ENCODE measurements at places on chromosomes 7 and 10. TPM values are rescaled to one million over a fixed set of nuclear protein-coding genes. Genes with fewer than 3 reads are reported as not detected.

The PNLIP gene
- total RNA-seq: not detected

- DNase-seq: no peak
Observed at GRCh38 chr10:117016266-117016665, 11.3 kb upstream of the SHTN1 start.

The SMKR1 gene
- total RNA-seq: not detected

- DNase-seq: peak; percentile 94
Observed at GRCh38 chr7:43071604-43072003, 40.8 kb upstream of the HECW1 start.

DNA sequence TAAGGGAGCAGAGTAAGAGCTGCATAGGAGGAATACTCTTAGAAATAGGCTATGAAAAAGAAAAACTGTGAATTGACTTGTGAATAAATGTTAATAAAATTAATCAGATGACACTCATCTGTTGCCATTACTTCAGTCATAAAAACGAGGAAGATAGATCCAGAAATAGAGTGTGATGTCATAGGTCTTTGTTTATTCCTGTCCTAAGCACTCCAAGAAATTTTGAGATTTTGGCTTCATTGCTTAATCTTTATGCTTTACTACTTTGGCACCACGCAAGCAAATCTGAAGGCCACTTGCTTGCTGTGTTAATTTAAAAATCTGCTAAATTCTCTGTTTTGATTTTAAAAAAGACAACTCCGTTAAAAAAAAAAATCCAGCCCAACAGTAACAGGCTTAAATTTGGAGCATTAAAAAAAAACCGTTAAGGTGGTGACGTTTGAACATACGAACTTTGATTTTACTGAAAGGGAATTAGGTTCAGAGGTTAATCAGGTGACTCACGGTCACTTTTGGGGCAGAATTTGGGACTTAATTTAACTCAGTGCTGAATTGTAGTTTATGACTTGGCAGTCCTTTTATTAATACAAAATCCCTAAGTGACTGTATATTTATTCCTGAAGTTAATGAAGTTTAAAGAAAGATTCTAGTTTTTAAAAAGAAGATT, 3.4 kb downstream of the IFRD1 start:
- DNase-seq: no peak

DNA sequence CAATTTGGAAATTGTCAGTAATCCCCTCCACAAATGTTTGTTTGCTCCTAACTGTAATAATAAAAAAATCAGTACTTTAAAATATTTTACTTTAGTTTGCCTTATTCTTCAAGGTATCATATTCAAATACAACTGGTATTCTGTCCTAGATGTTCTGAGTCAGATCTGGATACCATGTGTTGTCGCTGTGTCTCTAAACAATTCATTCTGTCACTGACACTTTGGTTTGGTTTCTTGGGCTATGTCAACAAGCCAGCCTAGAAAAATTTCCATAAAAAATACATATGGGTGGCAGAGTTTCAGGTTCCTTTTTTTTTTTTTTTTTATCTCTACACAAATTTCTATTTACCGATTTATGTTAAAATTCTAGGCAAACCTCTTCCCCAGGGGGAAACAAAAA, 33.2 kb upstream of the SEMA3D start:
- no peak for DNase-seq

GRCh38 chr7:150481186-150481920, 30.9 kb downstream of the GIMAP8 start:
- no peak for DNase-seq

DNA sequence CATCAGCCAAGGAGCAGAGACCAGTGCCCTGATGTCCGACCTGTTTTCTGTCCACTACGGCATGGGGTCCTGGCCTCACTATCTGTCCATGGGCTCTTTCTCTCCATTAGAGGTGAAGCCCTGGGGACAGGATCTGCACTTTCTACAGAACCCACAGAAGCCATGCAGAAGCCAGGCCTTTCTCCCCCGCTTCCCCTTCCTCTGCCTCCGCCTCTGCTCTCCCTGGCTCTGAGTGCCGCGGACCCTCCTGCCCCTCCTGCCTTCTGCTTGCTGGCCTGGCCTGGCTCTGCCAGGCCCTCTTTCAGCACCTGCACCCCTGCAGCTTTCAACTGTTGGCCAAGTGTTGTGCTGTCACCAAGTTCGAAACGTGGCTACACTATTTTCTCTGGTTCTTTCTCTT, 439.8 kb upstream of the ZMIZ1 start:
- no peak for DNase-seq

- DNase-seq: no peak
Observed at GRCh38 chr10:107576746-107577145, 412.2 kb upstream of the SORCS1 start.

DNA sequence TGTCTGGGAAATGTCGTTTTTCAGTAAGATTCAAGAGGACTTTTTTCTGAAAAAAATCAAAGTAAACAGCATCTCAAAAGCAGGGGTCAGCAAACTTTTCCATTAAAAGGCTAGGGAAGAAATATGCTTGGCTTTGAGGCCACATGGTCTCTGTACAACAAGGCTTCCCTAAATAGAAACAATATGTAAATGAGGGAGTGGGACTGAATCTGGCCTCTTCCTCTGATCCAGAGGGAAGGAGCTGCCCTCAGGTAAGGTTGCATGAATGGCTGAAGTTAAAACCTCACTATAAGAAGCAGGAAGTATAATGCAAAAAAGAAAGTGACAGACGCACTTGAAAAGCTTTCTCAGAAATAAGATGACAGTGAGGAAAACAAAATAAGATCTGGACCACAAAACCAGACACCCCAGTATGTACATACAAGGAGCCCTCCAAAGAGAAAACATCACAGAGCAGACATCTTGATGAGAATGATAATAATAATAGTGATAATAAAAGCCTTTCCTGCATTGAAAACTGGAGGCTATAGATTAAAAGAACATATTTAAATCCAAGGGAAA, 115.2 kb downstream of the PLXNA4 start:
- DNase-seq: no peak

DNA sequence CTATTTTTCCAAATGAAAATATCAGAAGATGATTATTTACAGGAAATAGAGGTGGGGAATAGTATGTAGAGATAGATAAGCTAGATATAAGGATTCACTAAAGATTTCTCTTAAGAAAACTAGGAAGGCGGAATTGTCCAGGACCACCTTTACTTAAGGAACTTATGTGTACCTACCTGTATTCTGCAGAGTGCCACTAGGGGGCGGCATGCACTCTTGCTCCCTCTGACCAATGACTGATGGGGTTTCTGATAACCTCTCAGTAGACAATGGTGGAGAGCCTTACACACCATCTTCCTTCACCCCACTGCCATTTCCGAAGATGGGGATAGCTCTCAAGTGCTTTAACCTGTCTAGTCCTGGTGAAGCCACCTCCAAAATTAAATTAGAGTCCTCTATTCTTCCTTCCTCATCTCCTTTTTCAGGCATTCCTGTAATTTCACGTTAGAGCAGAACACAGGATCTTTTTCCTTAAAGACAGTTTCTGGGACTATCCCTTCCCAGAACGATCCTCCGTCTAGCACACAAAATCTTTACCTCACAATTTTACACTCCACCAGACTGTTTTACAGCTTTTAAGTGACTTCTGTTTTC, 453.1 kb downstream of the SORCS1 start:
- DNase-seq: peak; percentile 82

DNA sequence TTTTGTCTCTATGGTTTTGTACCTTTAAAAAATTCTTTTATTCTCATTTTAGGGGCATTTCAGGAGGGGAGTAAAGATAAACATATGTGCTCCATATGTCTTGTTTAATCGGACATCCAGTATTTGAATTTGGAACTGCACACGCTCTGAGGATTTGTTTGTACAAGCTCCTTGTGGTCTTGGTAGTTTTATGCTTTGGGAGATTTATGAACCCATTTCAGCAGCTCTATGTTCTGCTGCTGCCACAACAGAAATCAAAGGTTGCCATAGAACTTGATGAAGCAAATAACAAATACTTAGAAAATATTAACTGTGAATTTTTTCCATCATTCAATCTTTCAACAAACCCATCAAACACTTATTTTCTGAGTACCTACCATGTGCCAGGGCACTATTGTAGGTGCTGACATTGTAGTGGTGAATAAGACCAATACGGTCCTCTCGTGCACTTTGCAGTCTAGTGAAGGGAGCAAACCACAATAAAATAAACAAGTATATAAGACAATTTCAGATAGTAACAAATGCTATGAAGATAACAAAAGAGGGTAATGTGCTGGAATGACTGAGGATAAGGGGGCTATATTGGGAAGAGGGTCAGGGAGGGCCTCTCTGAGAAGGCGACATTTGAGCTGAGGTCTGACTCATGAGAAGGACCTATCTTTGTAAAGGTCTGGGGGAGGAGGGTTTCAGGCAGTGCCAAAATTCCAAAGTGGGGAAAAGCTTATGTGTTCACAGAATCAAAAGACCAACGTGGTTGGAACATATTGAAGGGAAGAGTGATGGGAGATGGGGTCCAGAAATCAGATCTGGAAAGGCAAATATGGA, 30.4 kb downstream of the MYPN start:
- no peak for DNase-seq

GRCh38 chr10:62045765-62046521, 144.4 kb downstream of the ARID5B start:
- DNase-seq: no peak

The DNAH11 gene
- 4.7 TPM for total RNA-seq

- no peak for DNase-seq
Observed at GRCh38 chr7:130366564-130366963, 13.7 kb upstream of the CPA1 start.

GRCh38 chr10:114103284-114103683, 59.6 kb downstream of the ADRB1 start:
- peak; percentile 63 for DNase-seq

GRCh38 chr10:61993711-61994401, 92.4 kb downstream of the ARID5B start:
- DNase-seq: no peak

DNA sequence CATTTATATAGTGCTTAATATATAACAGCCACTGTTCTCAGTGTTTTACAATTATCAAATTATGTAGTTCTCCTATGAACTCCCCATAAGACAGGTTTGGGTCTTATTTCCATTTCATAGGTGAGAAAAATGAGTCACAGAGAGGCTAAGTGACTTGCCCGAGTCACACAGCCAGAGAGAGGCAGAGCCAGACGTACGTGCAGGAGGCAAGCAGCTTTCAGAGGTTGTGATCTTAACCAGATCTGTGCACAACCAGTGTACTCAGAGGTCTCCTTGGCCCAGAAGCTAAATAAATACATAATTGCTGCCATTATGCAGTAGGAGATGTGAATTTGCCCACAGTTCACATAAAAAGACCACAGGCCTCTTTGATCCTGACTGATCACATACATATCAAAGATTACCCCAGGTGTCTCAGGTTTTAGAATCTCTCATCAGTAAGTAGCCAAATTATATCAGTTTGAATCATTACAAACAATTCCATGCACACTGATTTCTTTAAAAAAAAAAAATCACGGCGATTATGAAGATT, 304.7 kb upstream of the AOAH start:
- no peak for DNase-seq

DNA sequence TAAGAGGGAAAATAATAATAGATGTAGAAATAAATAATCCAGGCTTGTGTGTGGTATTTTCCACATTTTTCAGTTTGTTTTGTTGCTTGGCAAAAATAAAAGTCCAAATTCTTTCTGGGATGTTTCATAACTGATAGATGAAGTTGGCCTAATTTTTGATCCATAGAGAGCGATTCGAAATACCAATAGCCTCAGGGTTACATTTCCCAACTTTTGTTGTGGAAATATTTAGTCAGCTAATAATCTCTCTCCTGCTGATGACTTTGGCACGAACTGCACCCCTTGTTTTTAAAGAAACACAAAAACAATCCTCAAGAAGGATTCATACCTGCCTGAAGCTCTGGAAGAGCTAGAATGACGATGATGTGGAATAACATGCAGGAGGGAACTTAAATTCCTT, 483.2 kb downstream of the ADRA2A start:
- no peak for DNase-seq

The CLEC5A gene
- not detected for total RNA-seq

GRCh38 chr7:155467846-155468784, 10.2 kb downstream of the EN2 start:
- peak; percentile 74 for DNase-seq

DNA sequence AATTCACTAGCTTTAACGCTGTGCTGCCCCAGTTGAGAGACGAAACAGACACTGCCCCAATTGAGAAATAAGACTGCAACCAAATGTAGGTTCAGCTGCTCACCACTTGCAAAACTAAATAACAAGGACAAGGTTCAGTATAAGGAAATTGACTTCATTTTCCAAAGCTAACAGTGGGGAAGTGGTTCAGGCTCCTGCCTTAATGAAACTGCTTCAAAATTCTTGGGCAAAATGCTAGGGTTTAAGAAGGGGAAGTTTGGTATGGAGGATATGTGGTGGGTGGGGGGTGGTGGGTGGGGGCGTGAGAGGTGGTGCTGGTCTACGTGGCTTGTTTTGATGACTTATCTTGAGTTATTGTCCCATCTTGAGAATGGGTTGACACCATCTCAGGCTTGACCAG, 21.8 kb downstream of the MRPL32 start:
- no peak for DNase-seq

- DNase-seq: peak; percentile 88
Observed at GRCh38 chr10:77949167-77949566, 22.6 kb upstream of the DLG5 start.

- no peak for DNase-seq
Observed at GRCh38 chr7:93048136-93048930, 69.4 kb downstream of the SAMD9 start.

All from GM23338 (cell line).